ENCODE measurements at places on chromosomes 3 and 15.
A peak's percentile ranks its signal among the peaks of the same experiment; 100 is the strongest.

- DNase-seq, result no peak
Measured at GRCh38 chr15:89387140-89387903, 52.7 kb upstream of the POLG start.

- DNase-seq, result no peak
Measured at GRCh38 chr15:77768521-77769078, 135.9 kb upstream of the LINGO1 start.

- DNase-seq, result no peak
Measured at GRCh38 chr3:188854772-188855149, 317.0 kb upstream of the TPRG1 start.

GRCh38 chr15:64246364-64247189 is 83.8 kb upstream of the PPIB start:
- DNase-seq, result peak; percentile 59

DNA sequence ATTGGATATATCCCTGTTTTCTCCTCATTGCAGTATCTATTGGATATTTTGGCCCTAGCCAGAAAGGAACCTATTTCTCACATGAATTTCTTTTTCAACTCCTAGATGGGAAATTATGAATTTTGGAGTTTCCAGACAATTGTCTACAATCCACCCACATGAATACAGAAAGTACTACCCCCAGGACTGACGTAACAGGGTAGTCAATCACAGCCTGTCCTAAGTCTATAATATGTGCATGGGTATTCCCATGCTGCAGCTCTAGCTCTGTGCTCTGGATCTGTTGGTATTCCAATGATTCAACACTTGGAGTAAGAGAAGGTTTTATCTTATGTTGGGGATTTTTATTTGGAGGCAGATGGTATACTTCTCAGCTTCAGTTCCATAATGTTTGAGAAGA is 393.1 kb upstream of the ARRDC4 start:
- no peak for DNase-seq

DNA sequence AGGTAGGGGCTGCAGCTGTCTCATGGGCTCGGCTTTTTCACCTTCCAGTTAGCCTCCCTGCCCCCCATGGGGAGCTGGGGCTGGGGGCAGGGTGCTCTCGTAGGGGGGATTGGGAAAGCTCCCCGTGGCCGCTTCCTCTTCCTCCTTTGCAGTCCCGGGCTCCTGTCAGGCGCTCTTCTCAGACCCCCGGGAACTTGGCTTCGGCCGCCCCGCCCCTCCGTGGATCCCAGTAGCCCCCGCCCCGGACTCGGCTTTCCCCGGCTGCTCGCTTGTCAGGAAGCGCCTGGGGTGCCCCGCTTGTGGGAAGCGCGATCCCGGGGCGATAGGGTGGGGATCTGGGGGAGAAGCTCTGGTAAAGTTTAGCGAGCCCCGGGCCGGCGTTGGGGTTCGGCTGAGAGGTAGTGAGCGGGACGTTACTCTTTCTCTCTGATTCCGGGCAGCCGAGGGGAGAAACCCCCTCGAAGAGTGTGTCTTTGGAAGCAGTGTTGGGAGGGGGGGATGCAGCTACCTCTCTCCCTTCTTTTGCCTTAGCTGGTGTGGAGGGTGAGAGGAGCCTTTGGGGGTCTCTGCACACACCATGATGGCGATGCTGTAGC is 611 bp downstream of the PIAS1 start:
- peak; percentile 10 for DNase-seq

DNA sequence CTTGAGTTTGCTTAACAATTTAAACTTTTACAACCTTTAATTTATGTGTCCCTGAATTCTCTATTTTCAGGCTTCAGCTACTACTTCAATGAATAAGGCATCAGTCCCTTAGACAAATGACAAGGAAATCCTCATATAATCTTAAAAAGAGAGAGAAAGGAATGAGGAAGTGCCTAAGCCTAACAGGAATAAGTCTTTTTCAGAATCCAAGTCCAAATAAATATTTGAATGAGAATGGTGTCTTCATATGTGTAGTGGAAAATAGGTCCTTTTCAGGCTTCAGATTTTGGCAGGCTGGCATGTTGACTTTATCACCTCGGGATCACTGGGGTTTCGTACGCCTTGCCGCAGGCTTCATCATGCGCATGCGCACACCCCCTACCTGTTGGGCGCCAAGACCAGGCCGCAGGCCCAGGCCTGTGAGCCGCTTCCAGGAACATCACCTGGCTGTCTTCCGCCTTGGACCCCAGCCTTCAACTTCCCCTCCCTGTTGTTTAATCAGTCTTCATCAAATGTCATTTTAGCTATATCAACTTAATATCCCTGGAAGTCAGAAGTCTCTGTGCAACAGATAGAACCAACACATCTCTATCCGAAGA is 334.5 kb downstream of the SOX2 start:
- DNase-seq, result no peak

DNA sequence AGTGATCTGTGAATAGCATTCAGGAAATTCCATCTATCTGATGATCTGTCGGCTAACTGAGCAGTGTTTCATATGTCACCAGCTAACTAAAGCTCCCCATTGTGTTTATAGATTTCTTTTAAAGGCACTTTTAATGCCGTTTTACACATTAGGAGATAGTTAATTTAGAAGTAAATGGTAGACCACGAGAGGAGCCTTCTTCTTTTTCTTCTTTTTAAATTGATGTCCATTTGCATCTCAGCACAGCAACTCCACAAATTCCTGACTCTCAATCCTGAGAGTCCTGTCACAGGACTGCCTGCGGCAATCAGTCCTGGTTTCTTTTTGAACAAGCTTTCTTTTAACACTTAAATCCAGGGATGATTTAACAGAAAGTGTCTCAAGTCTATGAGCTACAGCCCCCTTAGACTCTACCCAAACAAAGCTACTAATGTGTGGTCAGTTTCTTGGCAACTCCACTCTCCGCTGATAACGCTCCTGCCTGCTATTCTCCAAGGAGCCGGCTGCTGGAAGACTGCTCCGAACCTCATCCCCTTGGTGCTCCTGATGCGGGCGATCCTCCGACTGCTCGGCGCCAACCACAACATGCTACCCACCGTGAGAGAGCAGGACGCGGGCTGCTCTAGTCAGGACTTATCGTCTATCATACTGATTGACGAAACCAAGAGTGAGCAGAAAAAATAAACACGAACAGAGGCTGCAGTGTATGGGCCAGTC is 421.4 kb downstream of the MECOM start:
- DNase-seq, result no peak

DNA sequence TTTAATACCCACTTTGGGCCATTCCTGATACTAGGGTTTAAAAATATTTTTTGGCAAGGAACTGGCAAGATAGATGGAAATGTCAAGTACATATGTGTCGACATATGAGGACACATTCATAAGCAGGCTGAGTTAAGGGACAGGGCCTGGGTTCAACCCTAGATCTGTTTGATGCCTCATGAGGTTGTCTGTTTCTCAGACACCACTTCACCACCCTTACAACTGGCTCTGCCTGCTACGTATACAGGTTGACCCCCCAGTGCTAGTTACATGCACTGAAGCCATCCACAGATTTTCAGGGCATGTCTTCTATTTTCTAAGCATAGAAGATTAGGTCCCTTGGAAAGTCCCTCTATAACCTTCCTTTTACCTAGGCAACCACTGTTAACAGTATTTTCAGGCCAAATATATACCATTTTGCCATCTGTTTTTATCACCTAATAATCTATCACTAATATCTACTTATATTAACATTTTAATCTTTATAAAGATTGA is 296.7 kb downstream of the PLCL2 start:
- DNase-seq, result no peak

DNA sequence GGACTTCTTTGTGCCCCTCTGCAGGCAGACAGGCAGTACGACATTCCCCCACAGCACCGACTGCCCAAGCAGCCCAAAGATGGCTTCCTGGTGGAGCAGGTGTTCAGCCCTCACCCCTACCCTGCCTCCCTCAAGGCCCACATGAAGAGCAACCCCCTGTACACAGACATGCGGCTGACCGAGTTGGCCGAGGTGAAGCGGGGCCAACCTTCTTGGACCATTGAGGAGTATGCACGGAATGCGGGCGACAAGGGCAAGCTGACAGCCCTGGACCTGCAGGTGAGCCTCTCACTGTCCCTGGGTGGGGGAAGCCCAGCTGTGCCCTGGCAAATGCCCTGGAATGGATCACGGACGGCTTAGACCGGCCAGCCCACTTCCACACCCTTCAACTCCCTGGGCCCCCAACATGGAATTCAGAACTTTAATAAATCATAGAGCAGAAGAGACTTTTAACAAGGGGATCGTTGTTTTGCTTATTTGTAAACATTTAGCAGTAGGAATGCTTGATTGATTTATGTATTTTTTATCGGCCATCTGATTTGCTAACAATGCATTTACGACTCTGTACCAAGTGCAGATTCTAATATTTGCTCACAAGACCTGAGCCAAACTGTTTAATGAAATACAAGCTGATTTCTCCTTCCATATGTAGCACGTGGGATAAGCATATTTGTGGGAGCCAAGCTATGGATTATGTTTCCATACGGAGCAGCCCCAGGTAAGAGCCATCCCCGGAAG is 31.1 kb downstream of the MINAR1 start:
- DNase-seq, result no peak

- DNase-seq, result no peak
Measured at GRCh38 chr3:17931131-17931530, 188.7 kb upstream of the TBC1D5 start.

DNA sequence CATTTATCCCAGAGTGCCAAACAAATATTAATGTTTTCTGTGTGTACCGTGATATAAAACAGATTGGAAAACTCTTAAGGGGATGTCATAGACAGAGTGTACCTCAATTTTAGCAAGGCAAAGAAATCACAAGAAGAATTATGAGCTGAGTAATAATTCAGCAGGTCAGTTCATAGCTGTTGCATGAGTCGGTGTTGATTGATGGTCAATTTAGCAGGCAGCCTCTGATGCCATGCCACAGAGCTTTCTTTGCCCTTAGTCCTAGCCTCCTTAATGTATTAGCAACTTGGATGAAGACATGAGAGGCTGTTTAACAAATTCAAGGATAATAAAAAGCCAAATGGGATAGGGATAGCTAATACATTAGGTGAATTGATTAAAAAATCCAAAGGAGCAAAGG is 6.8 kb downstream of the SLC35A5 start:
- DNase-seq, result no peak

DNA sequence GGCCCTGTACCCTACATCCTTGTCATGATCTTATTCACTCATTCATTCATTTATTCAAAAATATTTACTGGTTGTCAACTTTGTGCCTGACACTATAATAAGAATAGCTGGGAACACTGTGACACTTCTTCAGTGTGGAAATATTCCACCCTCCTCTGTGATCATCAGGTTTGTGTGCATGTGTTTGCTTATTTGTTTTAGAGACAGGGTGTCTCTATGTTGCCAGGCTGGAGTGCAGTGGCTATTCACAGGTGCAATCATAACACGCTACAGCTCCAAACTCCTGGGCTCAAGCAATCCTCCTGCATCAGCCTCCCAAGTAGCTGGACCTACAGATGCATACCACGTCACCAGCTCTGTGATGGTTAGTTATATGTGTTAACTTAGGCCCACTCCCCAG is 50.0 kb upstream of the PLCL2 start:
- DNase-seq, result no peak

GRCh38 chr15:47806008-47806407 is 88.7 kb downstream of the SEMA6D start:
- no peak for DNase-seq

- DNase-seq, result no peak
Measured at GRCh38 chr15:92385096-92385495, 8.6 kb upstream of the ST8SIA2 start.

DNA sequence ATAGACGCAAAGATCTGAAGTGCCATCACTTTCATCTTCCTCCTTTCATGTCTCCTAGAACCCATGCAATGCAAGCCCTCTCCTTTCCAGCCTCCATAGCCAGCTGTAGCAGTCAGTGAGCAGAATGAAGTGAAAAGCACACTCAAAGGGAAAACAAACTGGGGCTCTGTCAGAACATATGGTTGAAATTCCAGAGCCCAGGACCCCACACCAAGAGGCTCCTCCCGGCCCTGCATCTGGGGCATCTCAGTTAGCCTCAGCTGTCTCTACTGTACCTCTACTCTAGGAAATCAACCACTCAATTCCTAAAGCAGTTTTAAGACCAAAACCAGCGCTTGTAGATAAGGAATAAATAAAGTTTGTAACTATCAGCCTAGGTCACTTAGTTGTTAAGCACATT is 73.8 kb upstream of the P3H2 start:
- no peak for DNase-seq

DNA sequence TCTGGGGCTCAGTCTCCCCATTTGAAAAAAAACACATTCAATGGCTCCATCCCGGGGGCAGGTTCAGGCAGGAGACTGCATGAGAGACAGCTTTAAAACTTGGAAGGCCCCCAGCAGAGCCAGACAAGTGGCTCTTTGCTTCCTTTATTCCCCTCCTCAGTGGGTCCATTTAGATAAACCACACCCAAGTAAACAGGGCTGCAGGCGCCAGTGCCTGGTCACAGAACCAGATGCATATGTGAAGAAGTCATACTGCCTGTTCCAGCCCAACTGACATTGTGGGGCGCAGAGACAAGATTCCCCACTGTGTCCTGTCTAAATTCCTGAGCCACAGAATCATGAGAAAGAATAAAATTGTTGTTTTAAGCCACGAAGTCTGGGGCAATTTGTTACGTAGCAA is 9.0 kb downstream of the FBN1 start:
- no peak for DNase-seq

GRCh38 chr15:66654739-66655375 is 47.2 kb upstream of the SMAD6 start:
- DNase-seq, result no peak

DNA sequence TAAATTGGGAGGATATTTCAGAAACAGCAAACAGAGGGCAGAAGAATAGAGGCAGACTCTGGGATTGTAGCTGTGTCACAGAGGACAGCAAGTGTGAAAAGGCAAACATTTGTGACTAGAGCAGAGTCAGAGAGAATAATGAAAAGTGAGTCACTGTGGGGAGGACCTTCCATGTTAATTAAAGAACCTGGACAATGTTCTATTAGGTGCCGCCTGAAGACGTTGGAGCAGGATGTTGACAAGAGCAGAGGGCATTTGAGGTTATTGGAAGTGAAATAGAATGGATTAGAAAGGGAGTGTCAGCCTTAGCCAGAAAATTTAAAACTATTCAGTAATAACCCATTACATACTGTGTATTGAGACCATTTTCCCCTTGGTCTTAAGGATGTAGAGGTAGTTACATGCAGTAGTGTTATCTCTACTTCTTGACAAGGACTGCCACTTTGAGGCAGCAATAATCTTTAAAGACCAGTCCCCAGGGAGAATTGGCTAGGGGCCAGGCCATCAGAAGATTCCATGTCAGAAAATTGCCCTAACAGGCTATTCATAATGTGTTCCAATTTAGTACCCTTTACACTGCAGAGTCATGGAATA is 5.8 kb downstream of the ACKR2 start:
- no peak for DNase-seq

GRCh38 chr3:50562861-50563260 is 4.7 kb downstream of the C3orf18 start:
- no peak for DNase-seq

GRCh38 chr15:79775821-79776220 is 121.0 kb downstream of the MTHFS start:
- DNase-seq, result no peak

DNA sequence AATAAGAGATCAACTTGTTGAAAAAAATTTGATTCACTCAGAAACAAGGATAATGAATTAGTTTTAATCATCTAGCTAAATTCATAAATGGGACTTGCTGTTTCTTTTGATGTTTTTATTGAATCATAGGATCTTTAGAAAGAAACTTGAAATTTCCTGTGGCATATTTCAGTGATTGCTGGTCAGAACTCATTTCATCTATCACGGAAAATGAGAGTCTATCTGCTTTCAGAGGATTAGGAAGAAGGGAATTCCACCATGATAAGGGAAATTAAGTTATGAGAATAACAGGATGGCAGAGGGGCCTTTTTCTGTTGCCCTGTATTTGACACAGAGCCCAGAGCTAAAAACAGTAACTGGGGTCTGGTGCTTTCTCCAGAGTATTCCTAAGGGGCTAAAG is 44.9 kb upstream of the CCNL1 start:
- DNase-seq, result no peak
